Activated CD4-positive, alpha-beta memory T cell treated with anti-CD3 and anti-CD28 coated beads for 36 hours (primary cell): ENCODE measurements at places on chromosomes 1 and 21. TPM values are rescaled to one million over a fixed set of nuclear protein-coding genes. Genes with fewer than 3 reads are reported as not detected.

Gene ARHGAP30
- 178 TPM for total RNA-seq

Gene WDR47
- 11.4 TPM for total RNA-seq

Gene CCDC30
- total RNA-seq: 2.3 TPM

Gene GSTM4
- total RNA-seq: 12.0 TPM

Gene AVPR1B
- not detected for total RNA-seq

Gene GPN2
- total RNA-seq: 35.4 TPM

Gene TMEM200B
- total RNA-seq: 2.1 TPM

Gene EXO1
- 44.3 TPM for total RNA-seq

DNA sequence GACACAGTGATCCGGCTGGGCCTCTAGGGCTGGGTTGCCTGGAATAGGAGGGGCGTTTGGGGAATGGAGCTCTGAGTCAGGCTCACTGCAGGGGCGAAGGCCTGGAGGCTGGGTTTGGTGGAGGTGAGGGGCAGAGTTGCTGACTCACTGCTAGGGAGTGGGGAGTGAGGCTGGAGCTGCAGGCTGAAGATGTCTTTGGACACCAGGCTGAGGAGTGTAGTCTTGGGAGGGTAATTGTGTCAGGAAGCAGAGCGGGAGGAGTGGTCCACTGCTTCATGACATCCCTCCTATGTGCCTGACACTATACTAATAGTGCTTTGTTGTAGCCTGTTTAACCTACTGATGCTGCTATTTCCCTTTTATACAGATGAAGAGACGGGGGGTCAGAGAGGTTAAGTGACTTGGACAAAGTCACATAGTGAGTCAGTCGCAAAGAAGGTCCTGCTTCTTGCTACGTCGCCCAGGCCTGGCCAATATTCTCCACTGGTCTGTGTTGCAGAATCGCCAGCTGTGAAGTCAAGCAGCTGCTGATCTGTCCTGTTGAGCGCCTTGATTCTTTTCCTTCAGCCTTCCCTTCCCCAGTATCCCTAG, 13.6 kb downstream of the ACTL8 start:
- no peak for DNase-seq

GRCh38 chr1:165173409-165173808, 183.1 kb downstream of the LMX1A start:
- no peak for DNase-seq

DNA sequence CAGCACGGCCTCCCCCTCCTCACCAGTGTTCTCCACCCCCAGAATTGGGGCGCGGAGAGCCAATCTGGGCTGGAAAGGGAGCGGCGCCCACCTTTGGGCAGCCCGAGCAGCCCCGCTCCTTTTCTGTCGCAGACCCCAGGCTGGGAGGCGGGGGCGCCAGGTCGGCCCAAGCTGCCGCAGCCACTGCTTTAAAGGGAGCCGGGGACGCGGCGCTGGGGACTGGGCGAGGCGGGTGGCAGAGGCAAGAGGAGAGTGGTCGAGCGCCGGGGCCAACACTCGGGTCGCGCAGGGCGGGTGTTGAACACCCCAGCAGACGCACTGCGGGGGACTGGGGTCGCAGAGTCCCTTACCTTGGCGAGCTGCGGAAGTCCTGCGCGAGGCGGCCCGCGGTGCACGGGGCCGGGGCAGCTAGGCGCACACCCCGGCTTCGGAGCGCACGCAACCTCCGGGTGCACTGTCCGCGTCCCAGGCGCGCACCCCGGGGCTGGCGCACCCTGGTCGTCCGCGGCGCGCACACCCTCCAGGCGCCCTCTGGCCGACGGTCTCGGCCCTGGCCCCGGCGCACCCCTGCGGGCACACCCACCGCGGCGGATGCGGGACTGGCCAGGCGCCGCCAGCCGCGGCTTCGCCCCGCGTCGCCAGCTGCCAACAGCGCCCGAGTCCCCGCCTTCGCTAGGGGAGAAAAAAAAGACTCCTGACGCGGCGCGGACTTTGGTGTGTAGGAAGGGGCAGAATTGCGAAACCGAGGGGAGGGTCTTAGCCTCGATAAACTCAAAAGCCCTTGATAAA, at the start of gene KANK4:
Gene KANK4, minus strand, starts transcription at position 679 of the 789 bp plus-strand sequence. CDS start 37,870 bp downstream, outside the sequence.
- DNase-seq: no peak

DNA sequence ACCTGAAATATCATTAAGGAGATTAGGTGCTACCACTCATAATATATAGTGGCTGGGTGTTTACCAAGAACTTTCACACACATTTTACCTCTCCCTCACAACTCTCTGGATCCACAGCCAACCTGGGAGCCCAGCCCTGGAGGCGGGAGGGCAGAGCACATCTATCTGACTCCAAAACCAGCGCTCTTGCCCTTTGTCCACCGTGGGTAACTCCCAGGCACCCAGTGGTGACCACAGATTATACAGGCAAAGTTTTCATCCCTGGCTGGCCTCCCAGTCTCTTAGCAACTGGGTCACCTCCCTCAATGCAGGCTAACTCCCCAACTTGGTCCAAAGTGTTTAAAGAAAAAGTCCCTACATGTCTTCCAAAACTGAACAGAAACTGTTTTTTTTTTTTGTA, 2.4 kb downstream of the PAQR7 start:
- DNase-seq: no peak

DNA sequence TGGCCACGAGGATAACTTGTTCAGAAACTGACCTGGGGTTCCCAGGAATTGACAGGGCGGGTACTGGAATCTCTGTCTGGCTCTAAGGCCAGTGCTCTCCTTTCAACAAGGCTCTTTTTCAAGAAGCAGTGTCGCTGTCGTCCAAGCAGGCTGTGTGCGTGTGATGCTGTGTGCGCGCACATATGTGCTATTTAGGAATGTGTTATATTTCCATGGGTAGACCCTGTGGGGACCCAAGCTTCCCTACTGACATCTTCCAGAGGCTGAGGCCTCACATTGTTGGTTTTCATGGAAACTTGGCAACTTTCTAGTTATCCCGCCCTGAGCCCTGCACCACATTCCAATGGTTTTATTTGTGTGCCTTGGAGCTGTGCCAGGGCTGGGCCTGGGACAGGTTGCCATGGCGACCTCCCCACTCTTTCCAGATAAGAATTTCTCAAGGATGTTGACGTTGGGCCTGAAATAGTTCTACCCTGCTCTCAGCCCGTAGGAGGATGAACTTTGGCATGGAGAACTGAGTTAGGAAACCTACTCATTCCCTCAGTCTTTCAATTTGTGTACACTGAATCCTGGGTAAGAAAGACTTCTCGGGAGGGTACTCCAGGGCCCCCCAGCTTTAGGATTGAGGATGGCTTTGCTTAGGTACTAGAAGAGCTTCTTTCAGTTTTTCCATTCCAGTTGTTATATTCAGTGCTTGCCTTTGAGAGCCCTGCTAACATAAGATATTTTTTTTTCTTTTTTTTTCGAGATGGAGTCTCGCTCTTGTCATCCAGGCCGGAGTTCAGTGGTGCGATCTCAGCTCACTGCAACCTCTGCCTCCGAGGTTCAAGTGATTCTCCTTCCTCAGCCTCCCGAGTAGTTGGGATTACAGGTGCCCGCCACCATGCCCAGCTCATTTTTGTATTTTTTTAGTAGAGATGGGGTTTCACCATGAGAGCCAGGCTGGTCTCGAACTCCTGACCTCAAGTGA, 38.8 kb upstream of the SRSF10 start:
- DNase-seq: no peak

GRCh38 chr1:117670976-117671780, 65.3 kb downstream of the TENT5C start:
- DNase-seq: no peak

- DNase-seq: no peak
These were observed 18.8 kb downstream of the DPYD start for GRCh38 chr1:97902067-97902466.

GRCh38 chr1:78340006-78340405, 150.8 kb upstream of the PTGFR start:
- DNase-seq: no peak

- peak; percentile 27 for DNase-seq
These were observed 100.0 kb upstream of the HNRNPU start for GRCh38 chr1:244964112-244964971.

GRCh38 chr1:63651161-63651701, 58.0 kb downstream of the PGM1 start:
- peak; percentile 54 for DNase-seq

DNA sequence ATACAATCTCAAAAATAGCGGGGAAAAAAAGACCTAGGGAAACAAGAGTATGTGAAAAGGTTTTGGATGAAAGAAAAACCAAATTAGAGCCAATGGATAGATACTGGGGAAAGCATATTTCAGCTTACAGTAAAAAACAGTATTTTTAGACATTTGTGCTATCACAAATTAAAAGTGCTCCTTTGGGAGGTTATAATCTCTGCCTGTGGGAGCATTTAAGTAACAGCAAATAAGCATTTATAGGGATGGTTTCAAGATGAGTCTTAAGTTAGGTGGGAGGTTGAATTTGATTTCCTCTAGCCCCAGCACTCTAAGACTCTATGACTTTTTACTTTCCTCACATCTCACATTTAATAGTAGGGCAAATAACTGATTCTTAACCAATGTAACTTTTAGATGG, 79.6 kb upstream of the SLFNL1 start:
- DNase-seq: no peak

GRCh38 chr1:234914606-234915290, 213.9 kb downstream of the TOMM20 start:
- DNase-seq: no peak

DNA sequence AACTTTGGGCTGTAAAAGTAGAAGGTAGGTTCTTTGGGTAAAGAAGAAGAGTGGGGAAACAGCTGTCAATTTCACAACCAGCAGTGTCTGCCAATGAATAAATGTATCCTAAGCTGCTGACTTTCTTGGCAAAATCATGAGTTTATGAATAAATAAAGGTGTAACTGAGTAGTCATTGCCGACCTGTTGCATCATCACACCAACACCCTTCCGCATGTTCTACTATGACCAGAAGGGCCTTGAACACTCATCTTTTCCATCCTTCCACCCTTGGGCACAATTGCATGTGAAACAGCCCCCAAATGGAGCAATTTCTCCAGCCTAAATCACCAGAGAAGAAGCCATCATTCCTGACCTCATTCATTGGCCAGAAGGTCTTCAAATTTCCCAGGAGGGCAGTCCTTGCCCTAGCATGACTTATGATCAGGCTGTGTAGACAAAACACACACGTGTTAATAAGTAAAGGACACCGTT, 31.2 kb upstream of the QSOX1 start:
- DNase-seq: peak; percentile 14

- no peak for DNase-seq
These were observed 40.1 kb downstream of the SLC9C2 start for GRCh38 chr1:173562813-173563212.

DNA sequence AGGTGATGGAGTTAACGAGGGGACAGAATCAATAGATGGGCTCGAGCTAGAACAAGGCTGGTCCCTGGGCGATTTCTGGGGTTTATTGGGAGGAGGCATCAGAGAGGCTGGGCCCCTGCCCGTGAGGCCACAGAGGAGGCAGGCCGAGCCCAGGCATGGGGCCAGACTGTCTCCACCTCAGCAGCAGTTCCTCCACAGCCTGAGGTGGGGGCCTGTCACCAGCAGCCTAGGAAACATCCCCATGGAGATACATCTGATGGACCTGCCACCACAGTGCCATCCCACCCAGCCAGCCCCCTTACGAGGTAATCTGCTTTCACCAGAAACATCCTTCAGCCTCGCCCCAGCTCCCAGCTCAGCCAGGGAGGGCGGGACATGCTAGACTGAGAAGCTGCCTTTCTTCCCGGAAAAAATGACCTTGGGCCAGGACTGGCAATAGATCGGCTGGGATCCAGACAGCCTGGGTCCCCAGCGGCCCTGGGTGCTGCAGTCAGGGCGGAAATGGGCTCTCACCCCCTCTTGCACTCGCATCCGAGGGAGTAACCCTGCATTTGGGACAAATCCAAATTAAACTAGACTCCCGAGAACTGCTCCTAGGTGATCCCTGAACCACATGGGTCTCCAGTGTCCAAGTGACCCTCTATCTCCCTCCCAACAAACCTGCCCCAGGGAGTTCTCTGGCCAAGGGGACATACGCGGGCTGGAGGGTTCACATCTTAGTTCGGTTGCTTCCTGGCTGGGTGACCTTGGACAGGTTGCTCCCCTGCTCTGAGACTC, 10.0 kb upstream of the EPHA8 start:
- DNase-seq: no peak

GRCh38 chr1:9628541-9629444, 22.7 kb upstream of the PIK3CD start:
- peak; percentile 87 for DNase-seq

DNA sequence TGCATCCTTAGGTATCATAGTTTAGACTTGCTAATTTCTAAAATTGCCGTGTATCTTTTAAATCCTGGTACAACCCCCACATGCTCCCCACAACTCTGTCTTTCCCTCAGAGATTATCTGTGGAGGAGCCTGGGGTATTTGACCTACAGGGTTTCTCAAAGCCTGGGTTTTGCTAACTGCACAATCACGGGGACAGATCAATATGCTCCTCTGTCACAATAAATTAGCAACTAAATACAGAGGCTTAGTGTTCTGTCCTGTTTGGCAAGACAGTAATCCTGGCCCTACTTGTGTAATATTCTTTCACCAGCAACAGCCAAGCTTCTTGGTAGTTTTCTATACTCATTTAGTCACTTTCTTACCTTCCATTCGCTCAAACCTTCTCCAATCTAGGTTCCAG, 8.5 kb downstream of the ECHDC2 start:
- DNase-seq: no peak

GRCh38 chr1:244353551-244354091, 98.1 kb downstream of the ADSS2 start:
- peak; percentile 80 for DNase-seq

- no peak for DNase-seq
These were observed 115.0 kb downstream of the TSEN15 start for GRCh38 chr1:184166485-184166884.

DNA sequence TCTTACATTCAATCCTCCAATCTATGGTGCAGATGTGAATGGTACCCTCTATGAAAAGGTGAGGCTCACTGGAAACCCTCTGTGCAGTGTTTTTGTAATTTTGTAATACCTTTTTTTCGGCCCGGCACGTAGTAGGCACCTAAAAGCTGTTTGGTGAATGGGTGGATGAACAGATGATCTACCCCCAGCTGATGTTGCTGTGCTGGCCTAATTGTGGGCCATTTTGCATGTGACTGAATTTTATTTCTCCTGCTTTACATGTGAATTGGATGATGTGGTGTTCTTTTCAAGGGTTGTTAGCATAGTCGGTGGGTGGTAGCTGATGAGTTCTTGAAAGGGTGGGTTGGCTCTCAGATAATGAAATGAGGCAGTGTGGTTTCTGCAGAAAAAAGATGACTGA, 10.4 kb downstream of the KDM4A start:
- DNase-seq: no peak
